ENCODE measurements at places on chromosomes 11 and 22. TPM values are rescaled to one million over a fixed set of nuclear protein-coding genes. Genes with fewer than 3 reads are reported as not detected.

DNA sequence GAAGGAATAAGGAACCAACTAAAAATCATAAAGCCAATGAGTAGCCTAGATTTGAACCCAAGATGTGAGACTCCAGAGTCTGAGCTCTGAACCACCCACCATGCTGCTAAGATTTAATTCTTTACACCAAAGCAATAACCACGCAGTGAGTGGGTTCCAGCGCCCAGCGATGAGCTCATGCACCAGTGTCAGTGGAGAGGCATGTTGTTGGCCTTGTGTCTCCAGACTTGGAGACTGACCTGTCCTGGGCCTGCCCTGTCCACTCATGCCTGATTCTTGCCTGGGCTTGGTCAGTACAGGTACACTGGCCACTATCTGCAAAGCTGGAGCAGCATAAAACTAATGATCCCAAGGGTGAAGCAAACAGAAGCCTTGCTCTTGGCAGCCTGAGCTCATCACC lies 53.9 kb upstream of the TIMP3 start:
- no peak for DNase-seq

- DNase-seq: no peak
These were observed 1.3 kb upstream of the ZBTB16 start for GRCh38 chr11:114058026-114058706.

- DNase-seq: no peak
These were observed 273.2 kb downstream of the KIRREL3 start for GRCh38 chr11:126727381-126727780.

GRCh38 chr11:117830674-117831351 lies 6.3 kb upstream of the FXYD2 start:
- peak; percentile 21 for DNase-seq

GRCh38 chr11:116217006-116217405 lies 555.8 kb downstream of the BUD13 start:
- DNase-seq: no peak

GRCh38 chr22:27197052-27197451 lies 539.7 kb downstream of the MIAT start:
- DNase-seq: no peak

- DNase-seq: no peak
These were observed 30.3 kb upstream of the PISD start for GRCh38 chr22:31692186-31692886.

DNA sequence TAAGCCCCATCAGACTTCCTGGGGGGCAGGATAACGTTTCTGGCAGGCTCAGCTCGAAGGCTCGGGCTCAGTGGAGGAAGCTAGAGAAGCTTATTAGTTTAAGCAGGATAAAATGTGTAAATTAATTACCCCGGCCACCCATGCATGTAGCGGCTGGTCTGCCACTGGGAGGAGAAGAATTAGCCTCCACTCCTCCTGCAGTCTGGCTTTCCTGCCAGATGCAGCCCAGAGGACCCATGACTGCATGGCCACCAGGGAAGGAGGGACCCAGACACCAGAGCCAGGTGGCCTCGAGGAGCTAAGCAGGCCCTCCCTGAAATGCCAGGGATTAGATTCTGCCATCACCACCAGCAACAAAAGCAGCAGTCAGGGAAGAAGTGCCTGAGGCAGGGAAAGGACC lies 32.3 kb downstream of the TRIM29 start:
- no peak for DNase-seq

DNA sequence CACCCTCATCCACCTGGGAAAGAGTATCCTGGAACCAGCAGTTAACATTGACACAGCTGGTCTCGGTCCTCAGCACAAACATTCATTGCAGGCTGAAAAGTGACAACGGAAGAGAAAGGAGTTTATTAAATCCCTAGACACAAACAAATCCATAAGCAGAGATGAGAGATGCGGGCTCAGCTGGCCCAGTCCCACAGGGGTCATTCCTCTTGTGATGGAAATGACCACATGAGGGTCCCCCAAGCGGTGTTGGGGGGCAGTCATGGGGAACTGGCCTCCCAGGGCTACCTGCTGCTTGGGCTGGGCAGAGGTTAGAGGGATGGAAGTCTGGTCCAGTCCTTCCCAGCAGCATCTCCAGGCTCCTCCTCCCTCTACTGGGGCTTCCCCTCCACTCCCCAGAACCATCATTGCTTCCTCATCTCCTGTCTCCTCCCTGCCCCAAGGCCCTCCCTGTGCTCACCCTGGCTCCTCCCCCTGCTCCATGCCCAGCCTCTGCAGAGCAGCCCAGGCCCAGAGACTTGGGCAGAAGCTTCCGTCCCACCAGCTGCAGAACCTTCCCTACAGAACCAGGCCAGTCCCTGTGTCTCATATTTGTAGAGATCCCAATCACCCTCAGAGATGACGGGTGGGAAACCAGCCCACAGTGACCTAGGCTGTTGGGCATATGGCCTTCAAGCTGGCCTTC lies 5.4 kb upstream of the IGLL5 start:
- DNase-seq: no peak

- DNase-seq: no peak
These were observed 58.6 kb downstream of the MACROD1 start for GRCh38 chr11:64107303-64107702.

DNA sequence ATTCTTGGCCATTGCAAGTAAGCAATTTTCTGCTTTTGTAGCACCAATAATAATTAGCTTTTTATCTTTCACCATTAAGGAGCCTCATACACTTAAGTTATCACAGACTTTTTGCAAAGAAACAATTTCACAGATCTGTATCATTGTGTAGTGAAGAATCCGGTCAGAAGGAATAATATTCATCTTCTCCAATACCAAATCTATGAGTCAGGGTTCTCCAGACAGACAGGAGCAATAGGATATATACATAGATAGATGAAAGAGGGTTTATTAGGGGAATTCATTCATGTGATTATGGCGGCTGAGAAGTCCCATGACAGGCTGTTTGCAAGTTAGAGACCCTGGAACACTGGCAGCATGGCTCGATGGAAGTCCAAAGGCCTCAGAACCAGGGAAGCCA lies 82.9 kb upstream of the UBASH3B start:
- DNase-seq: no peak

- DNase-seq: no peak
These were observed 59.2 kb upstream of the CLPB start for GRCh38 chr11:72493426-72494108.

DNA sequence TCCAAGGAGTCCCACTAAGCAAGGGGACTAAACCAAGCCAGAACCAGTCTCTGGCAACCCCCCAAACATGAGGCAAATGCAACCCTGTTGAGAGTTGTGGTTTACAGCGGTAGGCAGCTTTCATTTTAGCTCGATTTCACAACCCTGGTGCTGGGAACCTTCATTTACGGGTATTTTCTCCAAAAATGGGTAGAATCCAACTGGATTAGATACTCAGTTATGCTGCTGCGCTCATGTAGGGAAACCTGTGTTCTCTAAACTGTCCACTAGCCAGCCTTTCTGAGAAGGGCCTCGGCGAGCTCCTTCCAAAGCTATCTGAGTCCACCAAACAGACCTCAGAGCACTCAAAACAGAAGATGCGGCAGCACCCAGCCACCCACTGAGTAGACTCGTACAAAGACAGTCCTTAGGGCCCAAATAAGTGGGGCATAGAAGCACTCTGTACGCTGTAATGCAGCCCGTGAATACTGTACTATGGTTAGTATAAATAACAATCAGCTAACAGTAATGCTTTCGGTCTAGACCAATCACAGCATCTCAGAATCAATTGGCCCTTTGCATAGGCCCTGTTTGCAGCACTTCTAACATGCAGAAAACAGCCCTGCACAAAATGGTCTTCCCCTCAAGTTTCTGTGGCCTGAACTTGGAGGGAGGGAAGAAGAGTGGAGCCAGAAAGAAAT lies 104.7 kb downstream of the ETS1 start:
- peak; percentile 77 for DNase-seq

- DNase-seq: no peak
These were observed 1.4 kb downstream of the PCF11 start for GRCh38 chr11:83158357-83158786.

GRCh38 chr11:75635066-75635862 lies 33.6 kb downstream of the MAP6 start:
- DNase-seq: no peak

DNA sequence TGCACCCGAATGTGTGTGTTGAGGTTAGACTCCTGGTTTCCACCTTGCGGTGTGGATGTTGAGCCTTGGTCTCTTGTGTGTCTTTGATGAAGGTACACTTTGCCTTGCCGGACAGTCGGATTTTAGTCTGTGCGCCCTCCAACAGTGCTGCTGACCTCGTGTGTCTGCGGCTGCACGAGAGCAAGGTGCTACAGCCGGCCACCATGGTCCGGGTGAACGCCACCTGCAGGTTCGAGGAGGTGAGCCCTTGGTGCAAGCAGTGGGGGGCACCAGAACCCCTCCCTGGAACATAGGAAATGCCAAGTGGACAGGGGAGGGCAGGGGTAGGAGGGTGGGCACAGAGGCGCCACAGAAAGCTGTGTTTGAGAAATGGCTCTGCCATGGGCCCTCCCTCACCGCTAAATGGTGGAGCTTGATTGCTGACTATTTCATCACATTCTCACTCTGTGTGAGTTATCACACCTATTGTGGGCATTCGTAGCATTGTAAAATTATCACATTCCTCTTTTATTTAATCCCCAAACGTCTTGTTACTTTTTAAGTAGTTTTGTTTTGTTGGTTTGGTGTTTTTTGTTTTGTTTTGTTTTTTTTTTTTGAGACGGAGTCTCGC lies 26.4 kb upstream of the PANX2 start:
- no peak for DNase-seq

DNA sequence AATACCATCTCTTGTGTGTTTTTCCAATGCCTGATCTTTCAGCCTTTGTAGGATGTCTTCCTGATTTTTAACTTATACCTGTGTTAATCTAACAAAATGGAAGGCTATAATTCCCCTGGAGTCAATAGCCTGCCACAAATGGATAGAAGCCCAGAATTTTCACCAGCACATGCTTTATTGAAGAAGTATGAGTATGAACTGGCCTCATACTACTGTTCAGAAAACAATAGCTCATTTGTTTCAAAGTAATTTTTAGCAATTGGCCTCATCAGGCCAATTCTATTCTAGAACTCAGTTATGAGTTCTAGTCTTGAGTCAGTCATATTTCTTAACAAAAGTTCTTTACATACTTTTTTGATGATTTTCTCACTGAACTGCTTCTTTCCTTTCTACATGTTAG lies 40.6 kb upstream of the SLC37A2 start:
- DNase-seq: no peak

- DNase-seq: no peak
These were observed 252.1 kb upstream of the ARHGAP42 start for GRCh38 chr11:100434821-100435641.

GRCh38 chr11:78949976-78950690 lies 375.5 kb upstream of the NARS2 start:
- no peak for DNase-seq

GRCh38 chr11:92277871-92278270 lies 53.3 kb downstream of the FAT3 start:
- DNase-seq: no peak

DNA sequence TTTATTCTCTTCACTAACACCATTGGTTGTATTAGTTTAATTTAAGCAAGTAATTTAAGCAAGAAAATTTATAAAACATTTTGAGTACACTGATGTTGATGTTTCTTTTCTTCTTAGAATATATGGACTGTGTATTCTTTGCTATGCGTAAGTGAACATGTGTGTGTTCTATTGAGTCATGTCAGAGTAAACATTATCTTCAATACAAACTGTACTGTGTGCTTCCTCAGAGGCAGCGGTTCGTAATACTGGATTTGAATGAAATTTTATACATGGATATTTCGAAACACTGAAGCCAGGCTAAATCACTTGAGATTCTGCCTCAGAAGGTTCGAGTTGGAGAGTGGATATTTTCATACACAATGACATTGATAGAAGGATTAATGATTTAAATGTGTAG lies 452.6 kb downstream of the LUZP2 start:
- no peak for DNase-seq

DNA sequence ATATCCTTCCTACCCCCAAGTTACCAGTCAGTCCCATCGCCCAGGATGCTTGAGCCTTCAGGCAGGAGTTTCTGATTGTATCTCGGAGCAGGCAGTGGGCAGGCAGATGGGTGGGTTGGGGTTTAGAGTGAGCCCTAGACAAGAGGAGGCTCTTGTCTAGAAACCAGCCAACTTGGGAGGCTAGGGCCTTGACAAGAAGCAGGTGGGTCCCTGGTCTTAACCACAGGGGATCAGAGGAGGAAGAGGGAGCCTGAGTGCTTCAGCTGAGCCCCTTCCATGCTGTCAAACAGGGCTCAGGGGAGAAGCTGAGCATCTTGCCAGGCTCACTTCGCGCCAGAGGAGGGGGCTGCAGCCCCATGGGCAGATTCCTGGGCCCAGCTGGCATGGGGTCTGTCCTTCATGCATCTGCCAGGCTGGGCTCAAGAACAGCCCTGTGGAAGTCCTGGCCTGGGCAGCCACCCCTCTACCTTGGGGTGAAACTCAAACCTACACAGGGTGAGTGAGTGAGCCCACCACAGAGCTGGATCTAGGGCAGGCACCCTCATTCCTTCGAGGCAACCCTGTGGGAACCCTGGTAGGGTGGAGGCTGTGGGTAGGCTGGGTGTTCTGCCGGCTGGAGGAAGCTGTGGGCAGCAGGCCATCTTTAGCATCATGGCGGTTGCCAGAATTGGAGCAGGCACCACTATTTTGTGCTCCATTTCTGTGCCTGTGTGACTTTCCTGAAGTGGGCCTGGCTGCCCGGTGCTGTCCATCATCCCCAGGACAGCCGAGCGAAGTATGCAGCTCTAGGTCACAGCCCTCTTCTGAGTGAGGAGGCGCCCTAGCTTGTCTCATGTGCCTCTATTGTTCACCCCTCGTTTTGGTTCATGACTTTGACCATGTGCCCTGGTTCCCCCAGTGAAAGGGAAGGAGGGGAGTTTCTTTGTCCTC lies 108.1 kb downstream of the MORC2 start:
- no peak for DNase-seq

MUC6 gene
- total RNA-seq: not detected

LUZP2 gene
- total RNA-seq: not detected

PIWIL4 gene
- 3.1 TPM for total RNA-seq

HTR3B gene
- total RNA-seq: not detected

PGA5 gene
- total RNA-seq: not detected

MS4A12 gene
- total RNA-seq: not detected

PTPN5 gene
- not detected for total RNA-seq

ACRV1 gene
- not detected for total RNA-seq

Data from naive thymus-derived CD4-positive, alpha-beta T cell (primary cell).